Fibroblast of villous mesenchyme (primary cell): ENCODE measurements at places on chromosomes 5 and 9.
A peak's percentile ranks its signal among the peaks of the same experiment; 100 is the strongest.

DNA sequence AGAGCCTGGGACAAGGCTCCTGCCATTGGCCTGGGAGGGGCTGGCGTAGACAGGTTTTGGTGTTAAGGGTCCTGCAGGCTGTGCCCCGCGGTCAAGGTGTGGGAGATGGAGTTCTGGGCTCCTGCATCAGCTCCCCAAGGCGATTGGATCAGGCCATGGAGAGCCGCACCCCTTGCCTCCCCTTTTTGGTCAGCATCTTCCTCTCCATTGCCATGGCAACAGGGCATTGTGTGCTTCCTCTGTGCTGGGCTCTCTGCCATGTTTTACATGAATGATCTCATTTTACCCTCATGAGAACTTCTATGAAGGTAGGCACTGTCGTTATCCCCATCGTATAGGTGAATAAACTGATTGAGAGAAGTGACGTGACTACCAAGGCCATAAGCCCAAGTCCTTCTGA is 344.3 kb upstream of the CLINT1 start:
- DNase-seq = no peak

GRCh38 chr5:52838326-52839015 is 50.8 kb downstream of the ITGA1 start:
- DNase-seq = peak; percentile 73

GRCh38 chr9:22030101-22030598 is 21.0 kb upstream of the CDKN2B start:
- peak; percentile 81 for DNase-seq

GRCh38 chr5:141431286-141431685 is 979 bp downstream of the PCDHGA12 start:
- no peak for DNase-seq

DNA sequence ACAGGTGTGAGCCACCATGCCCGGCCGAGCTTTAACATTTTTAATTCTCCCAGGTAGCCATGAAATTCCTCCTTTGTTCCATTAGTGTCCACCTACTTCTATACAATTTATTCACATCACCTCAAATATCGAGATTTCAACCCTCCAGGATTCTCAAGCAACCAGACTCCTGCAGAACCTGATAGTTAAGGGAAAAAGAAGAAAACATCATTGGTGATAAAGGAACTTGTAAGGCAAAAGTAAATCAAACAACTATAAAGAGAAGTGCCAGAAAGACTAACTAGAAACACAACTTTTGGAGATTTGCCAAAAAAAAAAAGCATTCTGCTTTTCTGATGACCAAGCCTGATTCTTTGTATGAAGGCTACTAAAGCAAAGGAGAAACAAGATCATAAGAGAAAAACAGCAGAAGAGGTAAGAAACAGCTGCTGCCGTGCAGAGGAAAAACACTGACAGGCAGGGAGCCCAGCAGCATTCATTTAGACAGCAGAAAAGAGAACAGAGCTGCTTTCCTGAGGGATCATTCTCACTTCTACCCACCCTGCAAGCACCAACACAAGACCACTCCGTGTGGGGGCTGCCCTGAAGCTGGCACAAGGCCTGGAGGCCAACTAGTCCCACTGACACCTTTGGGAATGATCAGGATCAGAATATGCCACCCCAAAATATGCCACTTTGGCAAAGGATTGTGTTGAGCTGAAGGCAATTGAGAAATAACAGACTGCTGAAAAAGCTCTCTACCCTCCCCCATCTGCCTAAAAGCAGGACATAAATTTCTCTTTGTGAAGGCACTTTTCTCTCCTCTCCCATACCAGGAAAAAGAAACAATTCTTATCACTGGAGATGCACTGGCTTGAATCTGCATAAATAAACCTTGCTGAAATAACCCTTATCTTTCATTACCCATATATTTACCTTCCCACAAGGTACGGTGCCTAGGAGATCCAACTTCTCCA is 75.1 kb downstream of the ALDH7A1 start:
- peak; percentile 71 for DNase-seq

DNA sequence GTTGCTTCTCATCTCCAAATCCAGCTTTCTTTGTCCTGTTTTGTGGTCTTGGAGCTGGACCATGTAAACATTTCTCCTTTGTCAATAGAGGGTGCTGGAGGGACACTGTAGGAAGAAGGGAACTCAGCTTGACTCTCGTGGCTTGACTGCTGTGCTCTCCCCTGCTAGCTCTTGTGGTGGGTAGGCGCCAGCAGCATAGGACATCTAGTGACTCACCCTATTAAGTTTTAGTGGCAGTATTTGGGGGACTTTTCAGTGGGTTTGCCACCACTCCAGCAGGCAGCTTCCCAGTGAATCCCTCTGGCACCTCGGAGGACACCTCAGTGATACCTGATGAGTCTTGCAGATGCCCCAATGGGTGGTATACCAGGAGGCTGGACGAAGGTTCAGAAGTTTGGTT is 97.8 kb downstream of the TSSK1B start:
- DNase-seq = peak; percentile 74

GRCh38 chr5:8826508-8826907 is 719.4 kb downstream of the SEMA5A start:
- DNase-seq = no peak

GRCh38 chr5:137097203-137097602 is 401.9 kb downstream of the SPOCK1 start:
- DNase-seq = no peak

- no peak for DNase-seq
These were observed 565.6 kb downstream of the PRR16 start for GRCh38 chr5:121029536-121030245.

DNA sequence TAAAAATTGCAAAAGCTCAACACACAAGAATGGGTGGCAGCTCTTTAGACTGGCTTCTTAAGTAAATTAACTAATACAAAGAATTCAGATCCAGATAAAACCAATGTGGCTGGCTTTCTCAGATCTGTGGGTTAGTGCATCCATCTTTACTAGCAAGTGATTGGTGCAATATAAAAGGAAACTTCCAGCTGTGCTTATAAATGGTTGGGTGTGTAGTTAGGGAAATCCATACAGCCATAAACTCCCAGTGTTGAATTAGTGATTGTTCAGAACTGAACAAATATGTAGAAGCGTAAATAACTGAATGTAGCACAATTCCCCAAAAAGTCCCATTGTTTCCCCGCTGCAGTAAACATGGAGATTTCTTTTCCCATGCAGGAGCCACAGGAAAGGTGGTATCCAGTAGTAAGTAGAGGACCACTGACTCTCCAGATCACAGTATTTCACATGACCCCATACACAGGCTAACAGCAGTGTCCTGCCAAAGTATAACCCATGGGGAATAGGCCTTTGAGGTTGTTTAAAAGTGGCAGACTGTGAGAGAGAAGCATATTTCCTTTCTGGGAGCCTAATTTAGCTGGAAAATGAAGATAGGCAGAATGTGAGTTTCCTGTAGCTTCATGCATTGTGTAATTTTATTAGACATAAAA is 173.1 kb upstream of the SLC12A2 start:
- DNase-seq = no peak

- no peak for DNase-seq
These were observed 360.0 kb upstream of the ZNF462 start for GRCh38 chr9:106502930-106503329.

DNA sequence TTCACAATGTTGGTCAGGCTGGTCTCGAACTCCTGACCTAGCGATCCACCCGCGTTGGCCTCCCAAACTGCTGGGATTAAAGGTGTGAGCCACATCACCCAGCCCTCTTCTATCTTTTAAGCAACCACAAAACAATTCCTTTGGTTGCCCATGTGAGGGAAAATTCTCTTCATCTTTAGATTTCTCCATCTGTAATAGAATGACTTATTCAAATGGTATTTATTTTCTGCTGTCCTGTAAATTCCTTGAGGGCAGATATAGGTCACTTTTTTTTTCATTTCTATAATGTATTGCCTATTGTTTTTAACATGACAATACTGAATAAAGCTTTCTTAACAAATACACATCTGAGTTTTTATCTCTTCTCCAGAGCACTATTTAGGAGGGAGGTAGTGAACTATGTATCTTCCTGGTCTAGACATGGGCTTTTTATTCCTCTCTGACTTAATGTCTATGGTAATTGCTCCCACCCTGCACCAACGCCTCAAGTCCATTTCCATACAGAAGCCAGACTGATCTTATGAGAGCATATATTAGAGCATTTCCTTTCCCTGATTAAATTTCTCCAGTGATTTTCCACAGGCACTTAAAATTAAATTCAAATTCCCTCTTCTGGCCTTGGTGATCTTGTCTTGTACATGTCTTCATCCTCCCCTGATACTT is 595.6 kb downstream of the CAAP1 start:
- peak; percentile 5 for DNase-seq

- no peak for DNase-seq
These were observed 6.3 kb downstream of the RMI1 start for GRCh38 chr9:83986765-83987401.

DNA sequence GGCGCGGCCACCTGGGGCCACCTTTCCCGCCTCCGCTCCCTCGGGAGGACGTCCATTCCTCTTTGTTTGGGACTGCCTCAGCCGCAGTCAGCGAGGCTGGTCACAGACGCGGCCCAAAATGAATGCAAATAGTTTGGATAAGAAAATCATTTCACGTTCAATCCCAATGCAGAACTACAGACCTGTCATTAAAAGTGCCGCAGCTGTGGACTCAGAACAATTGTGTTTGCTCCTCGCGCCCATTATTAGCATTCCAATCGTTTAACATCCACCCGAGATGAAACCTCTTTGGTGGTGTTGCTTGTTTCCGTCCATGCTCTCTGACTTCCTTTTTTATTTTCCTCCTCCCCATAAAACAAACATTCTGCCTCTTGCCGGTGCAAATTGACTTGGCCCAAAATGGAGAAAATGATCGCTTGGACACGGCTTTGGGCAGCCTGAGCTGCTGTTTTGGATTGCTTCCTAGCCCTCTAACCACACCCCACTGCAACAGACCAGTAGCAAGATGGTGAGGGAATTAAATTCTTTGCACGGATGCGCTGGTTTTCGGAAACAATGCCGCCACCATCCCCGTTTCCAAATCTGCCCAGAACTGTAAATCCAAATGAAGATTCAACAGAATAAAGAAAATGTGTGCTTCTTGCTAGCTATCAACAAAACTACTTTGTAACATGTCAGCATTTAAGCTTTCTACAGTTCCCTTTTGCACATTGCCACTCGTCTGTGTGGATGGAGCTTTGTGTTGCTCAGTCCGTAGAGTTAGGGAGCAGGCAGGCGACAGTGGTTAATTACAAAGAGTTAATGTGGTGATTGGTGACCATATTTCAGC is 784 bp downstream of the NLN start:
- peak; percentile 68 for DNase-seq

DNA sequence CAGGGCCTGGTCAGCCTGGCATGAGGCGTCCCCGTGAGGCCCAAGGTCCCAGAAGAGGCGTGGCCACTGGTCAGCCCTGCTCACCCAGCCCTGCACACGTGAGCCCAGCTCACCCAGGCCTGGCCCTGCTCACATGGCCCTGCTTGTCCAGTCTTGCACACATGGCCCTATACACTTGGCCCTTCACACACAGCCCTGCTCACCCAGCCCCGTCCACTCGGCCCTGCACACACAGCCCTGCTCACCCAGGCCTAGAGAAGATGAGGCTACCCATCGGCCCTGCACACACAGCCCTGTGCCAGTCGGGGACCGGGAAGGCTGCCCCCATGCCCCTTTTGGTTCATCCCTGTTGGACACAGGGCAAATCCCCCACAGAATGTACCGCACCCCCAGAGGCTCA is 28.4 kb downstream of the ZDHHC11B start:
- DNase-seq = no peak

- DNase-seq = no peak
These were observed 669.0 kb downstream of the ACTL7B start for GRCh38 chr9:108186642-108187395.
